ENCODE measurements at places on chromosomes 6 and 20.

GRCh38 chr6:144602523-144603180 lies 317.5 kb downstream of the UTRN start:
- no peak for DNase-seq

GRCh38 chr6:85537055-85537494 lies 56.6 kb downstream of the SNX14 start:
- no peak for DNase-seq

DNA sequence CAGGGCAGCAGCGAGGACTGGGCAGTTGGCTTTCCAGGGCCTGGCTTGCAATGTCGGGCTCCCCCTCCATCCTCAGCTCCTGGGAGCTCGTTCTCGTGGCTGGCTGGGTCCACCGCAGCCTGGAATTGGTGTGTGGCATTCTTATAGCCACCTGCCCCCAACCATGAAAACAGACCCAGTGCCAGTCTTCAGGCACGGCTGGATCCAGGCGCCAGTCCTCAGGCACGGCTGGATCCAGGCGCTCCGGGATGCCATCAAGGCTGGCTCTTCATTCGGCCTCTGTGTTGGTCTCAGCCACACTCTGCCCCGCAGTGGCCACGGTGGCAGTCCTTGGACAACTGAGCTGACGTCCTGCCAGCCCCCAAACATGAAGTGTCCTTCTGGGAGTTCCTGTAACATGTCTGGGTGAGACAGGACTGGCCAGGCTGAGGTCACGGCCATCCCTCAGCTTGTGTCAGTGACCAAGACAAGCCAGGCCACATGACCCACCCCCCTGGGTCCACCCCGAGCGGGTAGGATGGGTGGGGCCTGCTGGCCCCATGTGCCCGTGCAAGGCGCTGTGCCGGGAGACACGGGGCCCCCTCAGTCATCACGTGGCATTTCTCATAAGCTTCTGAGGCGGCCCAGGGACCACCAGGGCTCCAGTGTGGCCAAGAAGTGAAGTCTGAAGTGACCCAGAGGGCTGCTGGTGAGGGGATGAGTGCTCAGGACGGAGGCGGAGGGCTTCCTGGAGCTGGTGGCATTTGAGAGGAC lies 99.0 kb downstream of the TAF4 start:
- peak; percentile 45 for DNase-seq

- no peak for DNase-seq
Measured at GRCh38 chr6:14380086-14380820, 262.7 kb downstream of the CD83 start.

DNA sequence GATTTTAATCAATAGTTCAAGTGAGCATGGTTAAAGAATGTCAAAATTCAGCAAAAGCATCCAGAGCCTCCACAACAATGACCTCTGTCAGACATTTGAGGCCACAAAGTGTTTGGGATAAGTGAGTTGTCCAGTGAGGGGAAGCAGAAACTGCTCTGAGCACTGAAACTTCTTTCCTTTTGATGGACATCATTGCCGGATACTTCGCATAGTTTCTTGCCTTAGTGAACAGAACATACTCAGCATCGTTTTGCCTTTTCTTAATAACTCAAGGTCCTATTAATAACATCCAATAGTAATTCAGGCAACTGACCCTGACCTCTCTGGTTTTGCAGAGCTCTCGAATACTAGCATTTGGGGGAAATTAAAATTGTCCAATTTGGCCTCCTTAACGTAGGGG lies 78.6 kb downstream of the EDN3 start:
- no peak for DNase-seq

DNA sequence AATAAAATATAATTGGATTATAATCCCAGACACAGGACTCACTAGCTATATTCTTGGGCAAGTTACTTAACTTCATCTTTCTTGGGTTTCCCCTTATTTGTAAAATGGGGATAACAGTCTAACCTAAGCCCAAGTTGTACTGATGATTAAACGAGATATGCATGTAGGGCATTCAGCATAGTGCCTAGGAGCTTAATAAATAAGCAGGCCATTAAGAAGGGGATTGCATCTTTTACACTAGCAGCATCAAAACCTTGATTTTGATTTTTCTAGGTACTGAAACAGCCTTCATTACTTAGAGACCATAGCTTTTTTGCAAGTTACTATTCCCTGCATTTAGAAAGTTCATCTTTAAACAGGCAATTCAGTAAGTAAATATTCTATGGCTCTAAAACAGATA lies 2.2 kb upstream of the QKI start:
- DNase-seq, result no peak

All from H1 (cell line).